ENCODE measurements at places on chromosomes 16 and 17. TPM values are rescaled to one million over a fixed set of nuclear protein-coding genes. Genes with fewer than 3 reads are reported as not detected.

DNA sequence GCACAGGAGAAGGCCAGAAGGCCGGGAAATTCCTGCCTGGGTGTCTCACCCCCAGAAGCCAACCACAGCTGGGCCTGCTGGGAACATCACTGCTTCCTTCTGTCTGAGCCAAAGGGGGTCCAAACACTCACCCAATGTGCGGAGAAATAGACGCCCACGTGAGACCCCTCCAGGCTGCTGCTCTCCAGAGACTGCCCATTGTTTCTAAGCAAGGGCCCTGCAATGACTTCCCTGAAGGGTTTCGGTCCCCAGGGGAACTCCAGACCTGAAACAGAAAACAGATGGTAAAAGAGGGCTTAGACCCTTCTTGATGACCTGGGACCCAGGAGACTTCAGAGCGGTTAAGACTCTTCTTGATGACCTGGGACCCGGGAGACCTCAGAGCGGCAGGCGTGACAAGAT, 41.3 kb downstream of the MRM3 start:
- DNase-seq, result no peak

DNA sequence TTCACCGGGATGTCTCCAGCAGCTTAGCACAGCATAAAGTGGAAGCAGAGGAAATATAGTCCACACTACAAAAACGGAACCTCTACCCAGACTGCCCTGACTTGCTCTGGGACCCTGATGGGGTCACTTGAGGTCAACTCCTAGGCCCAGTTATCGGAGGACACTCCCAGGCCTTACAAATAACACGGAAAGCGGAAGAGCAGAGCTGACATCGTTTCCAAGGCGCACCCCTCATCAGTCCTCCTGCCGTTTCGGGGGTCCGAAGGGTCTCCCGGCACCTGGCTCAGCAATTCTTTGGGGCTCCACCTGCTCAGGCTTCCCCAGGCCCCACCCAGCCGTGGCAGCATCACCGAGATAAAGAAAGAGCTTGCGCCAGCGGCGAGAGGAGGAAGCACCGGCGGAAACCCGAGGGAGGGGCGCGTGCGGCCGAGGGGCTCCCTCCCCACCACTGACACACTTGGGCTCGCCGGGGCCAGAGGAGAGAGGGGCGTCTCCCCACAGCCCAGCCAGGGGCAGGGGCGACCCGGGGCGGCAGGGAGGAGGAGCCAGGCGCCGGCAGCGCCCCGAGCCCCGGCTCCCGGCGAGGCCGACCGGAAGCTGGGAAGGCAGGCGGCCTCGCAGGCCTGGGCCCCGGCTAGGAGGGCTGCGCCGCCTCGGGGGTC, 727 bp downstream of the CORO7 start:
- peak; percentile 57 for DNase-seq

- DNase-seq, result peak; percentile 76
These were observed 9.9 kb downstream of the TBX2 start for GRCh38 chr17:61409301-61410112.

DNA sequence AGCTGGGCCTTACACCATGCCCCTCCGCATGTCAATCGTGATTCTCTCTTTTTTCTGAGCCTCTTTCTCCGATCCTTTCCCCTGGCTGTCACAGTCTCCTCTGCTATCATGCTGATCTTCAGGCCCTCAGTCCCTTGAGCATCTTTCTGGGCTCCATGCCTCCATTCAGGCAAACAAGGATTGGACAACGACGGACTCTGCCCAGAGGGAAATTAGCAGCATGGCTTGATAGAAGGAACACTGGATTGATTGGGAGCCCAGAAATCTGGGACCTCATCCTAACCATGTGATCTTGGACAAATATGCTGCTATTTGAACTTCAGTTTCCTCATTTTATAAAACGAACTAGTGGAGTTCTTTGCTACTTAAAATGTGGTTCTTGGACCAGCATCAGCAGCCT, 19.6 kb upstream of the PHF12 start:
- DNase-seq, result no peak

DNA sequence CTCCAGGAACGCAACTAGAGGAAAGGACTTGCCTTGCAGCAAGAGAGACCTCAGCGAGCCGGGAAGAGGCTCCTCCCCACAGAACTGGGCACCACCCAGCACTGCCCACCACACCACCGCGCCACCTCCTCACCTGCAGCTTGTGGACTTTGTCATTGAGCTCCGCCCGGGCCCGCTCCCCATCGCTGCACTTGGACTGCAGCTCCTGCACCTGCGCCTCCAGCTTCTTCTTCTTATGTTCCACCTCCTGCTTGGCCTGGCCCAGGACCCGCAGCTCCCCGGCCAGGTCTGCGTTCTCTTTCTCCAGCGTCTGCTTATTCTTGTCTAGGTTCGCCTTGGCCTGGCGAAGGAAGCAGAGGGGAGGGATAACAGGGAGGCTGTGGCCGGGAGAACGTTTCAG, 76.7 kb downstream of the NDE1 start:
- no peak for DNase-seq

- no peak for DNase-seq
These were observed 23.5 kb downstream of the SNN start for GRCh38 chr16:11691771-11692170.

The MT3 gene
- not detected for total RNA-seq

The PRR11 gene
- total RNA-seq, result 16.0 TPM

GRCh38 chr17:67449845-67450755, 73.0 kb downstream of the PITPNC1 start:
- no peak for DNase-seq

GRCh38 chr17:1967213-1967612, 57.9 kb downstream of the RTN4RL1 start:
- DNase-seq, result no peak

The MMP25 gene
- 5.4 TPM for total RNA-seq

DNA sequence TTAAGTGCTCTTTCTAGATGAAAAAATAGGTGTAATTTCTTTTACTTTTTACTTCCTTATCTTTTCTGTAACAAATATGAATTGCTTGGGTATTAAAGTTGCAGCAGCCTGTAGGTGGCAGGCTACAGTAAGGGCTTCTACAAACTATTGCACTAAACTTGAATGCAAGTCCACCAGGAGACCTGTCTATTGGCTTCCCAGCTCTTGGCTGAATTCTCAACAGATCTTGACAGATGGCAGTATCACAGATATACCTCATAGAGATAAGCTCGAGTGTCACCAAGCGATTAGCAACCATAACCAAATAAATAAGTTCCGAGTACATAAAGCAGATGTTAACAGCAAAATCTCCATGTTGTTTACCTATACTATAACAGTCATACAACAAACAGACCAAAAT, 5.9 kb downstream of the BBS2 start:
- DNase-seq, result peak; percentile 25

GRCh38 chr16:61890386-61890785, 145.9 kb downstream of the CDH8 start:
- no peak for DNase-seq

DNA sequence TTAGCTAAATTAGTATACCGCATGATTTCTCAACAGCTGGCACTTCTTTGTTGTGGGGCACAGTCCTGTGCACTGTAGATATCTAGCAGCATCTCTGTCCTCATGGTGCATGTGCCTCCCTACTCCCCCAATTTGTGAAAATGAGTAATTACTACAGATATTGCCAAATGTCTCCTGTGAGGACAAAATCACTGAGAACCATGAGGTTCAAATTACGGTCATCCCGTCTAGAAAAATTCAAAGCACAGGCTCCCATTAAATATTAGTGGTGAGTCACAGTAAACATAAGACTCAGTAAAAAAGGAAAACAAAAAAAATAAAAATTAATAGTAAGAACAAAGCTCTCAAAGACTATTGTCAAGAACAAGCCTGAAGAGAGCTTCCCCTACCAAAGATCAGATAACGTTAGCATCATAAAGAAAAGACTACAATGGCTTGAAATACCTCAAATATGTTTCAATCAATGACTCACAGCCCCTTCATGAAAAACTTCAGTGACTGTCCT, 57.8 kb downstream of the STH start:
- no peak for DNase-seq

- peak; percentile 71 for DNase-seq
These were observed 27.7 kb downstream of the TBC1D3B start for GRCh38 chr17:36148559-36149295.

The MAFG gene
- 23.6 TPM for total RNA-seq

The P2RX1 gene
- not detected for total RNA-seq

GRCh38 chr17:65973237-65973636, 218.7 kb downstream of the CEP112 start:
- DNase-seq, result no peak

DNA sequence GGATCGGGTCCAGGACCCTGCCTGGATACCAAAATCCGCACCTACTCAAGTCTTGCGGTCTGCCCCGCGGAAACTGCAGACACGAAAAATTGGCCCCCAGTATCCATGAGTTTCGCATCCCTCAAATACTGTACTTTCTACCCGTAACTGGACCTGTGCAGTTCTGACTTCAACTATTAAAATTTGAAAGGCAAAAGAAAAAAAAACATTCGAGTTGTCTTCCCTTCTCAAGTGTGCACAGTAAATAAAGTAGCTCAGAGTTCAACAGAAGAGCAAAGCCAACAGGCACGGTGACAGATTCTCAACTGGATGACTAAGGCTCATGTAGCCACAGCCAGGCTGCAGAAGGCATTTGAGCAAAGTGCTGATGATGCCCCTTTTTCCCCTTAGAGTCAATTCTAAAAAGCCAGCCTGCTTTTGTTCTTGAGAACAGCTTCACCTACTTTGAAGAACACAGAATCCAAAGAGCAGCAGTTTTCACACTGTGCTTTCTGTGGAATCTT, 32.5 kb downstream of the MARF1 start:
- no peak for DNase-seq

The ALDH3A1 gene
- 0.31 TPM for total RNA-seq

- no peak for DNase-seq
These were observed 35.2 kb downstream of the ARHGAP23 start for GRCh38 chr17:38463451-38463858.

DNA sequence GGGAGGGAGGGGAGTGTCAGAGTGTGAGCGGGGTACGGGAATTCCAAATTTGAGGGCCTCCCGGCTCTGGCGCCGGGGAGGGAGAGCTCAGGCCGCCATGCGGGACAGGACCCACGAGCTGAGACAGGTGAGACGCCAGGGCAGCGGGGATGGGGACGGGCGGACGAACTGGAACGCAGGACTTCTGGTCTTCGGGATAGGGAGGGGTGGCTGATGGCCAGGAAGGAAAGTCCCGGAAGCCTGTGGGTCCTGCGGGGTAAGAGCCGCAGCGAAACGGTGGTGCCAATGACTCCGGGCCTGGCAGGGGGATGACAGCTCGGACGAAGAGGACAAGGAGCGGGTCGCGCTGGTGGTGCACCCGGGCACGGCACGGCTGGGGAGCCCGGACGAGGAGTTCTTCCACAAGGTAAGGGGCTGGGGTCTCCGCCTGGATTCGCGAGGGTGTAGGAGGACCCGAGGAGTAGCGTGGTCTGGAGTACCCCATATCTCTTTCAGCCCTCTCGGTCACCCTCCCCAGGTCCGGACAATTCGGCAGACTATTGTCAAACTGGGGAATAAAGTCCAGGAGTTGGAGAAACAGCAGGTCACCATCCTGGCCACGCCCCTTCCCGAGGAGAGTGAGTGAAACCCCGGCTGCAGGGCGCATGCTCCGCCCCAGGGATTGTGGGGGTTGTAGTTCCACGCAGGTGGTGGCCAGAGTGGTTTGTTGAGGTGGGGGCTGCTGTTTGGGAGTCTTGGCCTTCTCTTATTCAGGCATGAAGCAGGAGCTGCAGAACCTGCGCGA, 543 bp downstream of the STX4 start:
- peak; percentile 80 for DNase-seq

Data from endothelial cell (in vitro differentiated cells).